ENCODE measurements at places on chromosomes 6 and 20.

GRCh38 chr6:69138148-69138547 lies 503.1 kb downstream of the ADGRB3 start:
- DNase-seq, result no peak

DNA sequence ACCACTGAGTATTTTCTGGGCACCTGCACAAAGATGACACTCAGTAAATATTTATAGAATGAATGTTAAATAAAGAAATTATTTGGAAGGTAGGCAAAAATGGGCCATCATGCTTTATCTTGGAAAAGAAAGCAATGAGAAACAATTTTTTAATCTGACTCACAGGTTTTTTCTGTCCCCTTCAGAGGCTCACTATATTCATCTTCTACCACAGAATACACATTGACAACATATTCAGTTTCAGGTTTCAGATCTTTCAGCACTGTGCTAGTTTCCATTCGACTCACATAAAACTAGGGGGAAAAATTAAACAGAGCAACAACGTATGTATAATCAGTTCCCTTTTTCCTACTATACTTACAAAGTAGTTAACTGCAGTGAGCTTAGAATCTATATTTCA lies 58.3 kb downstream of the COL12A1 start:
- no peak for DNase-seq

GRCh38 chr6:75331151-75331550 lies 46.6 kb upstream of the TMEM30A start:
- no peak for DNase-seq

DNA sequence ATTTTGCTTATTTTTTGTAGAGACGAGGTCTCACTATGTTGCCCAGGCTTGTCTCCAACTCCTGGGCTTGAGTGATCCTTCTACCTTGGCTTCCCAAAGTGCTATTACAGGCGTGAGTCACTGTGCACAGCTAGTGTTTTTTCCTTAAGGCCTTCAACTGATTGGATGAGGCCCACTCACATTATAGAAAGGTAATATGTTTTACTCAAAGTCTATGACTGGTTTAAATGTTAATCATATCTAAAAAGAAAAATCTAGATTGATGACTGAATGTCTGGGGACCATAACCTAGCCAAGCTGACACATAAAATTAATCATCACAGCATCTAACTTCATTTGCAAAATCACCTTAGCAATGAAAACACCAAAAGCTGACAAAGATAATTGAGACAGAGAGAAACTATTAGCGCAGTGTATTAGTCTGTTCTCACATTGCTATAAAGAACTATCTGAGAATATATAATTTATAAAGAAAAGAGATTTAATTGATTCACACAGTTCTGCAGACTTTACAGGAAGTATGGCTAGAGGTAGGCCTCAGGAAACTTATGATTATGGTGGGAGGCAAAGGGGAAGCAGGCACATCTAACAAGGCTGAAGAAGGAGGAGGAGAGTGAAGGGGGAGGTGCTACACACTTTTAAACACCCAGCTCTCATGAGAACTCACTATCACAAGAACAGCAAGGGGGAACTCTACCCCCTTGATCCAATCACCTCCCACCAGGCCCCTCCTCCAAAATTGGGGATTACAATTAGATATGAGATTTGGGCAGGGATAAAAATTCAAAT lies 66.8 kb upstream of the ARHGAP18 start:
- no peak for DNase-seq

GRCh38 chr20:49915118-49915379 lies 280 bp downstream of the SPATA2 start:
- DNase-seq, result no peak

DNA sequence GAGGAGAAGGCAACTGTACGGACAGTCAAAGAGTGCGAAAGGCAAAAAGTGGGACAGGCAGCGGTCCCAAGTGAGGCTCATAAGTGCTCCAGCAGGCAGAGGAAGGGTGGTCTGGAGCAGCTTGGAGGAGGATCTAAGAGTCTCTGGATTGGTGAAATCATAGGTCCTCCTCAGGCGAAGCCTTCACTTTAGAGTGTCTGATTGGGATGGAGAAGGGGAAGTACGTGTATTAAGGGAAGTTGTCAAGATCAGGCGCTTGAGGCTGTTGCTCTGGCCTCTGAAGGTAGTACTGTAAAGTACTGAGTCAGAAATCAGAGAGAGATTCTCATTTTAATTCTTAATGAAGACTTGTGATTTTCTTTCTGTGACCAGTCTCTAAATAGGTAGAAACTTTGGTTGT lies 185.6 kb downstream of the KIF16B start:
- no peak for DNase-seq

DNA sequence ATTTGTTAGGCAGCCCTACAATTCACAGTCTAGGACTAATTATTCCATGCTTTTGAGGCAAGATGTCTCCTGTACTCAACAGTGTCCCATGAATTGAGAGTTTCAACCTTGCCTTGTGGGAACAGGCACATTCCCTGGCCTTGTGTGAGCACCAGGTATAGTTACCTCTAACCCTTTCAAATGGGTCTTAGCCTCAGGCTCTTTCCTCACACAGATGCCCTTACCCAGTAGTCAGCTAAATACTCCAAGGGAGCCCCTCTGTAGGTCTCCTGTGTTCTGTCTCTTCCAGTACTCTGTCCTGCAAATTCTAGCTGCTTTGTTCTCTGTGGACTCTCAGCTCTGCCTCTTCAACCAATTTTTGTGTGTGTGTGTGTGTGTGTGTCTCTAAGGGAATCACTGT lies 135.3 kb downstream of the ZFAND3 start:
- no peak for DNase-seq

- DNase-seq, result no peak
Measured at GRCh38 chr20:38834868-38835267, 29.4 kb downstream of the PPP1R16B start.

DNA sequence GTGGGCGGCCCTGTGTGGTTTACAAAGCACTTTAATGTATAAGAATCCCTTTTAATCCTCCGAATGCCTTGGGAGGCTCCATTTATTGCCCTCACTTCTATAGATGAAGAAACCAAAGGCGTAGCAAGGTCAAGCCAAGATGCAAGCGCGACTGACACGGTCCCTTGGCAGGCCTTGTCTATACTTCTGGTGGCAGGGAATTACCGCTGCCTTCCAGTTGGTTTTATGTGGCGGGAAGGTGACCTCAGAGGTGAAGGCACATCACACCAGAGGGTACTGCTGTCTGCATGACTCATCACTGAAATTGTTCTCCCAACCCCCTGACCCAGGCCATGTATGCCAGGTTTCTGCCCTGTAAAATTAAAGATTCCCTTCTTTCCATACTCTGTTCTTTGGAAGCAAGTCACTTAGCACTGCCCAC lies 36.1 kb upstream of the NAA20 start:
- DNase-seq, result no peak

GRCh38 chr20:35582131-35582530 lies 33.5 kb upstream of the SPAG4 start:
- DNase-seq, result no peak

DNA sequence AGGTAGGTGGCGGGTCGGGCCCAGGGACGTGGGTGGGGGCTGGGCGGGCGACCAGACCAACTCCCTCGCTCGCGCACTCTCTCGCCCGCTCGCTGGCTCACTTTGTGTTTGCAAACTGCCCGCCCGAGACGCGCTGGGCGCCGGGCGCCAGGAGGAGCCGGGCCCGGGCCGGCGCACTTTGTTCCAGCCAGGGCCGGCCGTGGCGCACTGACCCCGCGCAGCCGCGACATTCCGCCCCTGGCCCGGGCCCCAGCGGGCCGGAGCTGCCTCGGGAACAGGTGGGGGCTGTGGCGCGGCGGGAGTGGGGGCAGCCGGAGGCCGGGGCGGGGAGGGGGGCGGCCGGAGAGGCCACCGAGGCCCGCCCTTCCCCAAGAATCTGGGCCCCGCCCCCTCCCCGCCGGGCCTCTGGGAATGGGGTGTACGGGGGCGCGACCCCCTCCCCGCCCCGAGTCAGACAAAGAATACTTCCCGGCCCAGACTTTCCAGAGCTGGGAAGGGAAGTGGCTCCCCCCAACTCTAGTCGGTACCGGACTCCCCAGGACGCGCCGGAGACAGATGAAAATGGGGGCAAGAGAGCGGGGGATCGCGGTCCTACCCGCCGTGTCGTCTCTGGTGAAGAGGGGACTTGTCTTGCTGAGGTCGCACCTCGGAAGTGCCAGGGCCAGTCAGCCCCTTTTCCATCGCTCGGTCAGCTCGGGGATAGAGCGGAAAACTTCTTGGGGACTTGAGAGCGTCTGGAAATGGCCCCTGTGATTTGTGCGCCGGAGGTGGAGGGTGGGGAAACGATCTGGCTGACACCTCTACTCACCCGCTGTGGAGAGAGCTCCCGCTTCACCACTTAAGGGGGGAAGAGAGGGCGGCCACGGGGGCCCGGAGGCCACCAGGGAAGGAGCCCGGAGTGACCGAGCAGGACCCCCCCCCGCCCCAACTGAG lies 951 bp downstream of the FOXP4 start:
- peak; percentile 32 for DNase-seq

All from CD4-positive, alpha-beta T cell (primary cell).